ENCODE measurements at places on chromosomes 11 and 22.

- DNase-seq: no peak
These were observed 48.0 kb upstream of the NUP160 start for GRCh38 chr11:47896199-47896598.

GRCh38 chr11:62542111-62542745, 4.4 kb downstream of the AHNAK start:
- DNase-seq: no peak

DNA sequence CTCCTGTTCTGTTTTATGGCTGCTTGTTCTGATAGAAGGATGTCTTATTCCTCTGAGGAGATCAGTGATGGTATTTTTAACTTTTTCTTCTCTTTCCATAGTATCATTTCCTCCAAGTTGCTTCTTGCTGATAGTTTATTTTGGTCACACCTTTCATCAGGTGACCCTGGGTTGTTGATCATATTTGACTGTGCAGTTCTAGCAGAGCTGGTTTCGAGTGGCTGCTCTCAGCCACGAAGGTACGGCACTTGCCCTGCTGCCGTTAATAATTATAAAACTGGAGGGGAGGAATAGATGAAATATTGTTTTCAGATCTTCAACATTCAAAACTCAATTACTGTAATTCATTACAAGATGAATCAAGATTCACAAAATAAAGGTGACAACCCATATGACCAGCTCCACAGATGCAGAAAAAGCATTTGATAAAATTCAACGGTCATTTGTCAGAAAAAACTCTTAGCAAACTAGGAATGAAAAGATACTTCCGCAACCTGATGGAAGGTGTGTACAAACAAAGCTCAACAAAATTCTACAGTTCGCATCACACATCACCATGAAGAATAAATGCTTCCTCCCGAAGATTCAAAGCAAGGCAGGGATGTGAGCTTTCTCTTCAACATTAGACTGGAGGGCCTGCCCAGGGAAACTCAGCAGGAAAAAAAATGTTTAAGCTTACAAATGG, 59.2 kb upstream of the RTL6 start:
- DNase-seq: no peak

DNA sequence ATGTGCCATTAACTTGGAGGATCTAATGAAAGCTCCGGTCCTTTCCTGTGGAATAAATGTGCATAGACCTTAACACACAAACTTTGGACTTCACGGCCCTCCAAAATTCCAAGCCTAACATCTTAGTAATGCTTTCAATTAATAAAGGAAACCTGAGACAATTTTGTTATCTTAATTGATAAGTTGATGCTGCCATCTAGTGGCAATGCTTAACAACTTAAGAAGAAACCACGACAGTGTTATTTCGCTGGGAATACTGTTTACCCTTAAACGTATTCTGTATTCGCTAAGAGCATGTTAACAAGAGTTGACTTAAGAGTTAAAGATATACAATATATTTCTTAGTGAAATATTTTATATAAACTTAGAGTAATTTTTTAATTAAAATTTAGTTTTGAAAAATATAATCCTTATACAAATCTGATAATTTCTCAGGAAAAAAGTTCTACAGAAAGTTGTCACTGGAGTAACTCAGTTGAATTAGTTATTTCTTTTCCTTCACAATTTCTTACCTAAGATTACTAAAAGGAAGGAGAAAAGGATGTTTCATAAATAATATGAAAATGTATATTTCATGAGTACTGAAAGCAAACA, 35.0 kb upstream of the OR9G4 start:
- DNase-seq: peak; percentile 49

DNA sequence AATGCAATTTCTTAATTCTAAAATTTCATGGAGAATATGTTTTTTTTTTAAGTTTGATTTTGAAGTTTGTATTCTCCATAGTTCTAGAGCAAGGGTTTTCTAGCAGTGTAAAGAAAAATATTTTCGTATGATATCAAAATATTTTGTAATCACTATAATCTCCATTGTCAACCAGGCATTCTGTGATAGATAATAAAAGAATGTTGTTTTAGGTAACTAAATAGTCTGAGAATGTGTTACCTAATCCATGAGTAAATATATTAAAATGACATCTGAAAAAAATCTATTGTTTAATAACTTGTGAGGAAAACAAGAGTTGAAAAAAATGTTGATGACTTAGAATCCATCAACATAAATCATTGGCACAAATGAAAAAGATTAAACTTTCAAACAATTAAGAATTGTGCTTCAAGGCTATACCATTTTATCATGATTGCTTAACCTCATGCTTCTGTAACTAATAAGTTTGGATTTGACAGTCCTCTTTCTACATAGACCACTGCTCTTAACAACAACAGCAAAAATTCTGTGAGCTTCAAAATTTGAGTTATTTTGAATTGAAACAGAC, 2211.8 kb downstream of the LRRC4C start:
- no peak for DNase-seq

GRCh38 chr11:45713573-45713972, 48.2 kb upstream of the CHST1 start:
- DNase-seq: no peak

GRCh38 chr11:134536677-134537076, 124.6 kb upstream of the B3GAT1 start:
- DNase-seq: no peak

DNA sequence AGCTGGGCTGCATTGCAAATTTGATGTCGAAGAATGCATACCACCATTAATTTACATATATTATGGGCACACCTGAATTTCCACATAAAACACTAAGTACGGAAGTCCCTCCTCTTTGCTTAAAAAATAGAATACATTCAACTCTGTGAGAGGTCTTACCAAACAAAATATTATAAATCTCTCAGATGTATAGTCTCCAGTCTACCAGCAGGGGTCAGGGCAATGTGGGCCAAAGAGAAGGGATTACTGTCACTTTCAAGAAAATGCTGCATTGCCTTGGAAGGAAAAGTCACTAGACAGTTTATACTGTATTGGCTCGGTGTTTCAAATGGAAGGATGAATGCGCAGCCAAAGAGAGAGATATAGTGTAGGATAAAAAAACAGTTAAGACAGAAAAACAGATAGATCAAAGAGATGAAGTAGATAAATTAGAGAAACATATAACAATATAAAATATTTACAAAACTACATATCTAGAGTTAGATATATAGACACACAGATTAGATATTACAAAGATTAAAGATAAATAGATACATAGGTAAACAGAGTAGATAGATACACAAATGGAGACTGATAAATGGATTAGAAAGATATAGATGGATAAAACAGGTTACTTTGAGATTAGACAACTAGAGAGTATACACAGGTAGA, 20.9 kb downstream of the SERGEF start:
- DNase-seq: peak; percentile 44
